ENCODE measurements at places on chromosomes 12 and 14.

- no peaks in the 10 kb centered on the region for H3K27me3 ChIP-seq
- no peaks in the 10 kb centered on the region for H3K36me3 ChIP-seq
- H3K4me1 ChIP-seq = no peaks in the 10 kb centered on the region
- no peak overlapping the region for H3K27ac ChIP-seq
Observed at GRCh38 chr14:44652640-44653039, 145.6 kb upstream of the FSCB start.

DNA sequence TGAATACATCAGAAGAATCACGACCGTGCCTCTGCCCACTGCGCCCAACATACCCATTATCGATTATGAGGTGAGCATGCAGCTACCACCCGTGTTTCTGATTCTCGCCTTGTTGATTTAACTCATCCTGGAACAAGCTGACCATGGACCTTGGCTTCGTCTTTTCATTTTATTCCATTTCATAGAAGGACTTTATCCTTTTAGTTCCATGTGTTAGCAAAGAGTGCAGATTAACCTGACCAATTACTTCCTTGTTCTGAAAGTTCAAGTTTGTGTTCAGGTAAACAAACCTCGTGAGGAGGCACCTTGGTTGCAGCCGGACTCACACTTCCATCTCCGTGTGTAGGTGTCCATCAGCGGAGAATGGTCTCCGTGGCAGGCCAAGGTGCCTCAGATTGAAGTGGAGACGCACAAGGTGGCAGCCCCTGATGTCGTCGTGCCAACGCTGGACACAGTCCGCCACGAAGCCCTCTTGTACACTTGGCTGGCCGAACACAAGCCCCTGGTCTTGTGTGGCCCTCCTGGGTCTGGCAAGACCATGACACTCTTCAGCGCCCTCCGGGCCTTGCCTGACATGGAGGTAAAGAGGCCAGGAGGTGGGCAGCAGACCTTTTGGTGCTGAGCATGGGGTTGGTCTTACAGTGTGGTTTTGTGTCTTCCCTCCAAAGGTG, 52.2 kb downstream of the DYNC1H1 start:
- H3K4me1 ChIP-seq = no peaks in the 10 kb centered on the region
- H3K36me3 ChIP-seq = peaks cover 99% of the 10 kb centered on the region

GRCh38 chr14:49898485-49898884, 5.6 kb downstream of the ARF6 start:
- no peaks in the 10 kb centered on the region for H3K27me3 ChIP-seq
- no peak for DNase-seq
- no peak overlapping the region for H3K4me3 ChIP-seq
- no peak overlapping the region for H3K27ac ChIP-seq
- peaks cover 21% of the 10 kb centered on the region for H3K36me3 ChIP-seq

DNA sequence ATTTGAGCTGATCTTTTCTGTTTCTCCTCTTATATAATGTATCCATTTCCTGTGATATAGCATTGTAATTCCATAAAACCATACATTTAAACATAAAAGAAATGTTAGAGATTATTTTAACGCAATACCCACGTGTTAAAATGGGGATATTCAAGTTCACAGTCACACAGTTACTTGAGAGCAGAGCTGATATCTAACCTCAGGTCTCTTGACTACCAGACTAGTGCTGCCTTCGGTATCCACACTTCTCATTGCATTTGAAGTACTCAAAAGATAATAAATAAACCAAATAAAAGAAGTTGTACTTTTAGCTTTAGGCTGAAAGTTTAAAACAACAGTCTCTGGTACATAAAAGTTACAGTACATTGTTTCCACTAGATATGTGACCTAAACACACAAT, 2.9 kb downstream of the CLECL1 start:
- DNase-seq = no peak
- no peaks in the 10 kb centered on the region for H3K36me3 ChIP-seq
- no peak overlapping the region for H3K27ac ChIP-seq
- no peak overlapping the region for H3K4me3 ChIP-seq
- H3K4me1 ChIP-seq = no peaks in the 10 kb centered on the region

- no peaks in the 10 kb centered on the region for H3K27me3 ChIP-seq
- H3K4me3 ChIP-seq = no peak overlapping the region
- peaks cover 7% of the 10 kb centered on the region for H3K4me1 ChIP-seq
- H3K27ac ChIP-seq = no peak overlapping the region
- H3K36me3 ChIP-seq = no peaks in the 10 kb centered on the region
Observed at GRCh38 chr12:69694123-69694522, 5.0 kb downstream of the BEST3 start.

DNA sequence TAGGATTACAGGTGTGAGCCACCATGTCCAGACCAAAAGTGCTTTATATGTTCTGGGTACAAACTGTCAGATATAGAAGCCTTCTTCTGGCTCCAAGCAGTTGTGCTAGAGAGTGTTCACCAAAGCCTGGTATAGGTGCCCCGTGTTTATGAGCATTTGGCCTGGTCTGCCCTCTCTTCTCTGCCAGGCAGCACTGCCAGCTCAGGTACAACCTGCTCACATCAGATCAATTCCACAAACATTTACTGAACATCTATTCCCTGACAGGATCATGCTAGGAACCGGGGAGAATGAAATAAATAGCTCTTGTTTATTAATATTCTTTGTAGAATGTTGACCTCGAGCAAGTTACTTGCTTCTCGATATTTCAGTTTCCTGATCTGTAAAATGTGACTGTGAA, 20.0 kb upstream of the SOCS2 start:
- no peak for DNase-seq
- H3K36me3 ChIP-seq = no peaks in the 10 kb centered on the region
- H3K27me3 ChIP-seq = no peaks in the 10 kb centered on the region
- H3K27ac ChIP-seq = no peak overlapping the region
- H3K4me1 ChIP-seq = no peaks in the 10 kb centered on the region

- DNase-seq = no peak
- no peak overlapping the region for H3K27ac ChIP-seq
- no peaks in the 10 kb centered on the region for H3K27me3 ChIP-seq
- H3K36me3 ChIP-seq = no peaks in the 10 kb centered on the region
- H3K4me1 ChIP-seq = no peaks in the 10 kb centered on the region
Observed at GRCh38 chr14:51554953-51555352, 96.8 kb upstream of the FRMD6 start.

DNA sequence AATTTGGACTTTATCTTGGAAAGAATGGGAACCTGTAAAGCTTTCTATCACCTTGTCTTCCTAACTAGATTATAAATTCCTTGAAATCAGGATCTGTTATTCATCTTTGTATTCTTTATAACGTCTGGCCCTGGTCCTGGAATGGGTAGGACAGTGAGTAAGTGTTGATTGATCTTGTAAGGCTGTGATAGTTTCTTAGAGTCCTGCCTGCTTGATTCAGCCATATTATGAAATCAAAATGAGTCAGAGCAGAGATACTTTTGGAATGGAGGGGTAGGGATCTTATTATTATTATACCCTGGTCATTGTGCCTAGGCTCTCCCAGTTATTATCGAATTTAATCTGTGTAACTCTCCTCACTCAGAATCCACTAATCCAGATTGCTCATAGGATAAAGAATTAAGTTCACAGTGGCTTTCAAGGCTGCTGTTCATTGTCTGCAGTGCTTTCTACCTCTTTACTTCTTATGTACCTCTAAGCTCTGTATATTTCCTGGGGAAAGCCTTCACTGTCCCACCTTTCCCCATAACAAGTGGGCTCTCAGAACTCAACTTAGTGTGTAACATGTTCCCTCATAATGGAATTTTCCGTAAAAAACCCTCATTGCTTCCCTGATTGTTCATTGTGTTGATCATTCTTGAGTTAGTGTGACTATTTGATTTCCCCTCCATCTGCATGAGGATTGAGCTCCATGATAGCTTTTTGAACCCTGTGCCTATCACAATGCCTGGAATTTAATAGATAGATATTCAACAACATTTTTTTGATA, 93.3 kb downstream of the DAAM1 start:
- peak overlapping the region; percentile 46 for H3K27ac ChIP-seq
- H3K4me3 ChIP-seq = no peak overlapping the region
- DNase-seq = no peak
- H3K36me3 ChIP-seq = no peaks in the 10 kb centered on the region
- no peaks in the 10 kb centered on the region for H3K27me3 ChIP-seq

GRCh38 chr14:79084861-79085260, 914.7 kb downstream of the NRXN3 start:
- no peaks in the 10 kb centered on the region for H3K4me1 ChIP-seq
- H3K27me3 ChIP-seq = no peaks in the 10 kb centered on the region
- DNase-seq = no peak

- H3K36me3 ChIP-seq = no peaks in the 10 kb centered on the region
- no peak within 1 kb of the TSS for H3K27ac ChIP-seq
- DNase-seq = no peak
- H3K27me3 ChIP-seq = no peaks in the 10 kb centered on the region
Observed at GRCh38 chr12:10453156-10453555, at the start of gene KLRC1. TSS of gene KLRC1 (minus strand) at chr12:10453377. CDS start at chr12:10451156, 2,221 bp downstream.

DNA sequence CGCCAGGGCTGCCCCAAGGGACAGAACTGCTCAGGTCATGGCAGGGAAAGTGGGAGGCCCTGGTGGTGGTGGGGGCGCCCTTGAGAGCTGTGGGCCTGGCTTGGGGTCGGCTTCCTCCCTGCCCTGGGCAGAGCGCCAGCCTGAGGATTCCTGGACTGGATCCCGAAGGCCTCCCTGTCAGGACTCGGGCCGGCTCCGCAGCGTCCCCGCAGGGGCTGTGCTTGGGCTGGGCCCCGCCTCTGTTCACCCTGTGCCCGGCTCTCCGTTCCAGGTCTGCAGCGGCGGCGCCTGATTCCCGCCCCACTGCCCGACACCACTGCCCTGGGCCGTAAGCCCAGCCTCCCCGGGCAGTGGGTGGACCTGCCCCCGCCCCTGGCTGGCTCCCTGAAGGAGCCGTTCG, 39.9 kb downstream of the KIF26A start:
- H3K4me3 ChIP-seq = no peak overlapping the region
- DNase-seq = no peak
- H3K36me3 ChIP-seq = no peaks in the 10 kb centered on the region
- H3K27me3 ChIP-seq = no peaks in the 10 kb centered on the region
- no peak overlapping the region for H3K27ac ChIP-seq

- no peak overlapping the region for H3K4me3 ChIP-seq
- H3K27me3 ChIP-seq = no peaks in the 10 kb centered on the region
- H3K36me3 ChIP-seq = no peaks in the 10 kb centered on the region
- H3K27ac ChIP-seq = no peak overlapping the region
- no peak for DNase-seq
- H3K4me1 ChIP-seq = no peaks in the 10 kb centered on the region
Observed at GRCh38 chr12:11704089-11704488, 54.6 kb downstream of the ETV6 start.

DNA sequence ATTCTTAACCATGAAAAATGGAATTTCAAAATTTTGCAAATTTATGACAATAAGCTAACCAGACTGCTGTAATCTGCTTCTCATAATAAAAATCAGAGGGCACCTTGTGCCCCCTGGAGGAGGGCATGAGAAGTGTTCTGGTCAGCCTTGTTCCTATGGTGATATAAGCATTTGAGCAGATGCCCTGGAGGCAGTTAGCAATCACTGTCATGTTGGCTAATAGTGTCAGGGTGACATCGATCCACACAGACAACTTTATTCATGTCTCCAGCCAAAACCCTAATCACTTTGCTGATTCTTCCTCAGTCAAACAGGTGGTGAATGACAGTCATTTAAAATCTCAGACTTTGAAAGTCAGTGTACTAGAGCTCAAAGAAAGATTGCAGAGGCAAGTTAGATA, 943.0 kb downstream of the GALC start:
- H3K36me3 ChIP-seq = no peaks in the 10 kb centered on the region
- H3K4me3 ChIP-seq = no peak overlapping the region
- no peaks in the 10 kb centered on the region for H3K27me3 ChIP-seq
- no peak for DNase-seq

DNA sequence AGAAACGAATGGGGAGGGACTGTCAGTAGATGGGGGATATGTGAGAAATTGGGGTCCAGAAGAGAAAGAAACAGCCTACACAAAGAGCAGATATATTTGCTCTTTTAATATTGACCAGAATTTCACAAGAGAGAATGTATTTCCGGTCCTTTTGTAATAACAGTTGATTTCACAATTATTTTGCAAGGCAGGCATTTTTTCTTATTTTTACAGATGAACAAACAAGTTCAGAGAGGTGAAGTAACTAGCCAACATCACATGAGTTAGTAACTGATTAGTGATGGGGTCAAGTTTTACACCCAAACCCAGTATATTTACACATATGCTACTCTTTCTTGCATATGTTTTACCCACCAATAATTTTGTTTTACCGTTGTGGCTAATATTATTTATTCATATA, 188.2 kb downstream of the NAV3 start:
- H3K4me3 ChIP-seq = no peak overlapping the region
- H3K4me1 ChIP-seq = no peaks in the 10 kb centered on the region
- DNase-seq = no peak
- H3K36me3 ChIP-seq = no peaks in the 10 kb centered on the region

GRCh38 chr12:115382681-115383080, 698.7 kb upstream of the TBX3 start:
- no peak for DNase-seq
- no peaks in the 10 kb centered on the region for H3K27me3 ChIP-seq
- no peak overlapping the region for H3K4me3 ChIP-seq
- H3K36me3 ChIP-seq = no peaks in the 10 kb centered on the region

DNA sequence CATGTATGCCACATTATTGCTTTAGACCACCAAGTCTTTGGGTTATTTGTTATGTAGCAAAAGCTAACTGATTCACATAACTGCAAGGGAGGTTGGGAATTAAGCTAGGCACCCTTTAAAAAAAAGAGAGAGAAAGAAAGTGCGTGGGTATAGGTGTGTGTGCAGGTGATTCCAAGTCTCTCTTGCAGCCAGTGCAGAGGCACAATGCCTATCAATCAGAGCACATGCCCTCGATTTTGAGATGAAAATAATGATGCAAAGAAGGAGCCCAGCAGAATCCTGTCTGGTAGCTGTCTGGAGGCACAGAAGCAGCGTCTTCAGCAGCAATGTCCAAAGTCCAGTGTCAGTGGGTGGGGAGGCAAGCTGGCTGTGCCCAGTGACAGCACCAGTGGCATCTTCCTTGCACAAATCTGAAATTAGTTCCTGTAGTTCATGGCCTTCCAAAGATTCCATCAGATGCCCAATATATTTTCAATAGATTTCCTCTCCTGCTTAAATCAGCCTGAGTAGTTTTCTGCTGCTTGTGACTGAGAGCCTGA, 62.4 kb upstream of the TBPL2 start:
- H3K36me3 ChIP-seq = no peaks in the 10 kb centered on the region
- H3K4me3 ChIP-seq = no peak overlapping the region
- H3K4me1 ChIP-seq = no peaks in the 10 kb centered on the region
- DNase-seq = no peak
- no peak overlapping the region for H3K27ac ChIP-seq

DNA sequence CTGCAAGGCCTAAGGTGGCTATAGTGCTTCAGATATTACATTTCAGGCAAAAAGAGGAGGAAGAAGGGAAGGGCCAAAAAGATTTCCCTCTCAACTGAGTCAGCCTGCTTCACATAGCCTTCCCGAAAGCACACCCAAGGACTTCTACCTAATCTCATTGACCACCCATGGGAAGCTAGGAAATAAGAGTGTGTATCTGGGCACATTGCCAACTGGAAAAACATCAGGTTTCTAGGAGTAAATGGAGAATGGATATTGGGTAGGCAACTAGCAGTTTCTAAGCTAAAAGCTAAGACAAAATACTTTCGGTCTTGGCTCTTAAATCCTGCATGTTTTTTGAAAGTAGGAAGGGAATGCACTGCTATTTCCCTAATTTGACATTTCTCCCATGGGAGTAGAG, 221.7 kb upstream of the GRIP1 start:
- H3K4me3 ChIP-seq = no peak overlapping the region
- H3K27ac ChIP-seq = no peak overlapping the region
- no peaks in the 10 kb centered on the region for H3K27me3 ChIP-seq
- no peak for DNase-seq

- peaks cover 35% of the 10 kb centered on the region for H3K4me1 ChIP-seq
- no peak overlapping the region for H3K4me3 ChIP-seq
- H3K27ac ChIP-seq = no peak overlapping the region
- H3K36me3 ChIP-seq = no peaks in the 10 kb centered on the region
- H3K27me3 ChIP-seq = no peaks in the 10 kb centered on the region
- no peak for DNase-seq
Observed at GRCh38 chr12:49865782-49866135, 22.9 kb upstream of the BCDIN3D start.
